Ovary (tissue), 10 donors: ENCODE measurements at places on chromosomes 5 and 9. TPM values are rescaled to one million over a fixed set of nuclear protein-coding genes. Genes with fewer than 3 reads are reported as not detected.

CCL27 gene
- not detected for total RNA-seq

FOXI1 gene
- total RNA-seq = not detected

ADGRV1 gene
- total RNA-seq = 0.74 TPM

PCA3 gene
- total RNA-seq = not detected

SNCAIP gene
- total RNA-seq = 67.4 TPM

PLPPR1 gene
- total RNA-seq = 0.10 TPM

- H3K27ac ChIP-seq = no peak overlapping the region
- H3K36me3 ChIP-seq = no peaks in the 10 kb centered on the region
- no peaks in the 10 kb centered on the region for H3K27me3 ChIP-seq
These were observed 243.2 kb downstream of the ELAVL2 start for GRCh38 chr9:23582836-23583235.

GRCh38 chr9:123929177-123929869 lies 603 bp downstream of the DENND1A start:
- H3K27me3 ChIP-seq = no peaks in the 10 kb centered on the region
- H3K36me3 ChIP-seq = no peaks in the 10 kb centered on the region
- DNase-seq = no peak
- H3K27ac ChIP-seq = no peak overlapping the region
- peaks cover 9% of the 10 kb centered on the region for H3K4me1 ChIP-seq

- no peak for DNase-seq
- H3K36me3 ChIP-seq = no peaks in the 10 kb centered on the region
- peaks cover 1% of the 10 kb centered on the region for H3K4me1 ChIP-seq
- no peaks in the 10 kb centered on the region for H3K27me3 ChIP-seq
These were observed 109.4 kb downstream of the TMEM174 start for GRCh38 chr5:73282383-73282782.

DNA sequence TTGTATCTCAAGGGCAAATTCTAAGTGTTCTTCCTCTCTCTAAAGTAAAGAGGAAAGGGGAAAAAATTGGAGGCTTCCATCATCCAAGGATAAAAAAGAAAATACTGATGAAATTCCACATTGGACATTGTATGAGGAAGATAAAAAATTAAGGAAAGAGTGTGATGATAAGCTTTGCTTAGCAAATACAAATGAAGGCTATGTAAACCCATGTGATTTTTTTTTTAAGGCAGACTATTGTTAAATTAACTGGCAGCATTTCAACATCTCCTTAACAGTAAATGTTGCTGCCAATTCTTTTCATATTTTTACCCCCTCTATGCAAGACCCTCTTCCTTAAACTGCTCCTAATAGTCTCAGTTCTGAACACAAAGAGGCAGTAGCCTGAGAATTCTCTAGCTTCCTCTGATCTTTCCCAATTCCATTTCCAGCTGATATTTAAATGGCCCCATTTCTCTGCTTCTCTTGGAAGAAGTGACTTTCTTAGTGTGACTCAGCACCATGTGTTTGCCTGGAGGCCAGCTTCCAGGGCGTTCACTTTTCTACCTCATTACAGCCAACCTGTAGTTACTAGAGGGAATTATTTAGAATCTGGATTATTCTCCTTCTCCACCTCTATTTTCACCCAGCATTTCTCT lies 159.7 kb downstream of the TLE1 start:
- no peak overlapping the region for H3K4me3 ChIP-seq
- no peaks in the 10 kb centered on the region for H3K4me1 ChIP-seq
- H3K27me3 ChIP-seq = no peaks in the 10 kb centered on the region
- H3K36me3 ChIP-seq = no peaks in the 10 kb centered on the region
- H3K27ac ChIP-seq = no peak overlapping the region

DNA sequence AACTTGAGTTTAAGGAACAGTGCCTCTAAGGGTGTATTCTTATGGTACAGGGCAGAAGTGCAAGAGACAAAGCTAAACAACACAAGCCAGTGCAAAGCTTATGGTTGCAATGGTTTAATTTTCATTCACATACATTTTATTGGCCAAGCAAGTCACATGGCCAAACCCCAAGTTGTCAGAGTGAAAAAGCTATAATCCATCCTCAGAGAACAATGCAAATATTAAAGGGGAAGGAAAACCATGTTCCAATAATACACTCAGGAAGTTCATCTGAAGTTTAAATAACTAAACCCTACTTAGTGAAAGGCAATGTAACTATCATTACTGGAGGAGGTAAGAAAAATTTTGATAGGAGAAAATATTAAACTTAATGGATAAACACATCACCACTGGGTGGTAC lies 26.6 kb upstream of the TLR4 start:
- no peak for DNase-seq
- H3K4me1 ChIP-seq = no peaks in the 10 kb centered on the region
- H3K27ac ChIP-seq = no peak overlapping the region
- H3K27me3 ChIP-seq = no peaks in the 10 kb centered on the region
- no peak overlapping the region for H3K4me3 ChIP-seq

- peak overlapping the region; percentile 63 for H3K27ac ChIP-seq
- no peaks in the 10 kb centered on the region for H3K36me3 ChIP-seq
- DNase-seq = peak; percentile 57
- no peaks in the 10 kb centered on the region for H3K27me3 ChIP-seq
- peak overlapping the region; percentile 85 for H3K4me3 ChIP-seq
These were observed 2.0 kb upstream of the MAT2B start for GRCh38 chr5:163503106-163504078.

- no peak overlapping the region for H3K4me3 ChIP-seq
- H3K4me1 ChIP-seq = no peaks in the 10 kb centered on the region
- DNase-seq = no peak
- no peak overlapping the region for H3K27ac ChIP-seq
- no peaks in the 10 kb centered on the region for H3K27me3 ChIP-seq
- H3K36me3 ChIP-seq = no peaks in the 10 kb centered on the region
These were observed 108.7 kb upstream of the MPDZ start for GRCh38 chr9:13388157-13388556.

DNA sequence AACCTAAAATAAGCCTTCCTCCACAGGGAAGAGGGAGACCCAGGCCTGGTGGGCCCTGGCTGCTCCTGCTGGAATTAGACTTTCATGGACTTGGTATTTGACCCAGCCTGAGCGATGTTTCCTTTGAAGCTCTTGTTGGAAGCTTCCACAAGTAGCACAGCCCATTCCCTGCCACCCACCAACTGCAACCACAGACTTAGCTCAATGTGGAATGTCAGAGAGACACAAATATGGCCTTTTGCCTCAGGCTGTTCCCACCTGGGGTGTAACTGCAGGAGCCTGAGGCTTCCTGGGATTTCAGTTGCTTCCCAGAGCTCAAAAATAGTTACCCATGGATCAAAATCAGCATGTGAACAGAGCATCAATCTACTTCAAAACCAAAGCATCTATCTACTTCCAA lies 70.3 kb upstream of the LHFPL2 start:
- H3K27ac ChIP-seq = no peak overlapping the region
- H3K4me3 ChIP-seq = no peak overlapping the region
- H3K4me1 ChIP-seq = no peaks in the 10 kb centered on the region

GRCh38 chr9:35908504-35909125 lies 675 bp upstream of the SPAAR start:
- H3K27me3 ChIP-seq = no peaks in the 10 kb centered on the region
- H3K27ac ChIP-seq = peak overlapping the region; percentile 85

GRCh38 chr9:75490326-75490725 lies 400.1 kb upstream of the PCSK5 start:
- no peak for DNase-seq
- no peaks in the 10 kb centered on the region for H3K4me1 ChIP-seq
- no peak overlapping the region for H3K4me3 ChIP-seq
- H3K27me3 ChIP-seq = no peaks in the 10 kb centered on the region
- H3K36me3 ChIP-seq = no peaks in the 10 kb centered on the region

DNA sequence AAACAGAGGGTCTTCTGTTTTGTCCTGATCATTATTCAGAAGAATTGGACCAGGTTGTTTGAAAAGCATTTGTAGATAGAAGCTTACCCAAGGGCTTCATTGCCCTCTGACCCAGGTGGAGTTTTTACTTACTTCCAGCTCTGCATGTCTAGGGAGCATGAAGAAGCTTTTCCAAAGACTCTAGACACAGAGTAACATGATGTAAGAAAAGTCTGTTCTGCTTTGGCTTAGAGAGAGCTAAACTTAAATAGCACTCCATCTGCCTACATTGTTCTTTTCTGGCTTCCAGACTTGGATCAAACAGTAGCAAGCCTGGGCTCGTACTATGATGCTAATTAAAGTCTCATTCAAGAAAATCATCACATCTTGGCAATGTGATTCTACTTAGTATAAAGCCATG lies 112.1 kb downstream of the SNCAIP start:
- no peak for DNase-seq
- H3K4me1 ChIP-seq = peaks cover 10% of the 10 kb centered on the region

- H3K36me3 ChIP-seq = no peaks in the 10 kb centered on the region
- no peak for DNase-seq
- peaks cover 6% of the 10 kb centered on the region for H3K4me1 ChIP-seq
- no peak overlapping the region for H3K4me3 ChIP-seq
- H3K27ac ChIP-seq = no peak overlapping the region
- H3K27me3 ChIP-seq = no peaks in the 10 kb centered on the region
These were observed 95.0 kb downstream of the PCSK1 start for GRCh38 chr5:96338091-96338490.

DNA sequence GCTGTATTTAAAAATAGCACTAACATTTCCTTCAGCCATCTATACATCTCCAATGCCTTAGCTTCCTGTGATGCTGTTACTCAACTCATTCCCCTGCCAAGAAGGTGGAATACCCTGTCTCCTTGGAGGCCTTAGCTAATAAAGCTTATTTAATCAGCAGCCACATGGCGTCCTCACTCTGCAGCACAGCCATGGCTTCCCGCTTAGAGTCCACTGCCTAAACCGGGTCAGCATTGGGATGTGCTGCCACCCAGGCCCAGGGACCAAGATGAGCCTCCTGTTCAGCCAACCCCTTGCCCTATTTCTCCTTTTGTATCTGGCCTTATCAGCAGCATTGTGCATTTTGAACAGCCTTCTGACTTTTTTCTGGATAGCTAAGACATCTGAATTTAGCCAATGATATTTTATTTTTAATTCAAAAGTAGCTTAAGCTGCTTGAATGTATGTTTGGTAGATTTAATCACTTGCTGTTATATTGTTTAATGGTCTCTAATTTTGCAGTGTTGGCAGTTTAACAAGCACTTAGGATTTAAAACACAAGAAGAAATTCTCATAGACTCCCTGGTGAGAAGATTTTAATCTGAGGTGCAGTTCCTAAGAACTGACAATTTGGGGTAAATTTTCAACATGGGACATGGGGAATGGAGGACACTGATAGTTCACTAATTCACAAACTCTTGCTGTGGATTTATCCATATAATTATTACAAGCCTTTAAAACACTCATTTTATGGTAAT lies 113.0 kb downstream of the RPS23 start:
- H3K27me3 ChIP-seq = no peaks in the 10 kb centered on the region
- H3K27ac ChIP-seq = no peak overlapping the region
- H3K36me3 ChIP-seq = no peaks in the 10 kb centered on the region
- no peak overlapping the region for H3K4me3 ChIP-seq
- peaks cover 4% of the 10 kb centered on the region for H3K4me1 ChIP-seq

GRCh38 chr5:14114615-14115251 lies 28.4 kb upstream of the TRIO start:
- H3K27ac ChIP-seq = no peak overlapping the region
- no peaks in the 10 kb centered on the region for H3K27me3 ChIP-seq
- no peaks in the 10 kb centered on the region for H3K36me3 ChIP-seq
- no peaks in the 10 kb centered on the region for H3K4me1 ChIP-seq

DNA sequence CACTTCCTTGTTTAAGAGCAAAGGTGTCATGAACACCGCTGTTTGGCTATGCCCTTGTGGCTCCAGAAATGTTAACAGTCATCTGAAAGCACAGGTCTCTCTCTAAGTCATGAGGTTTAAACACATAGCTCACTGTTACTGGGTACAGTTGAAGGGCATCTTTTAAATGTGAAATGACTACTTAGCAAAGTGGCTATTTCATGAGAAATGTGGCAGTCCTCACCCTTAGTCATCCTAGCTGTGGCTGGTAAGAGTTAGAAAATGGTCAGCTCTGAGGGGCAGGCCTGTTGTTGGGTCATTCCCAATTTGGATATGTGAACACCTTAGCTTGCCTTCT lies 24.2 kb upstream of the TMEM171 start:
- DNase-seq = no peak
- H3K4me3 ChIP-seq = no peak overlapping the region
- H3K27me3 ChIP-seq = no peaks in the 10 kb centered on the region
- no peak overlapping the region for H3K27ac ChIP-seq
- H3K4me1 ChIP-seq = no peaks in the 10 kb centered on the region

DNA sequence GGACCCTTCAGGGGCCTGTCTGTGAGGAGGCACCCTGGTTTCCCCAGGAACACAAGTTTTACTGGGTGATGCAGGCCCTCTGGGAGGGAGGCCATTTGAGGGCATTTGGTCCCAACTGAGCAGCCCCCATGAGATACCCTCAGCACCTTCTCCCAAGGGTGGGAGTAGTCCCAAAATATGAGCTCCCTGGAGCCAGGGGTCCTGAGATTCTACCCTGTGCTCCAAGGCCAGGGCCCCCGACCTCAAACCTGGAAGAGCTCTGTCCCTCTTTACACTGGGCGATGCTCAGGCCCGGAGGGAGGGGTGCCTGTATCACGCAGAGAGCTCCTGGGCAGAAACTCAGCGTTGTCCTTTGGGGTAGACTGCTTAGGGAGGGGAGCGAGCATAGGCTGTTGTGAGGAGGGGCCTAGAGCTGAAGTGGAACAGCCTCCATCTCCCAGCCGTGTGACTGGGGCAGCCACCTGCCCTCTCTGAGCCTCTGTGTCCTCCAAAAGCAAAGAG lies 64.0 kb upstream of the SYNPO start:
- H3K4me1 ChIP-seq = peaks cover 2% of the 10 kb centered on the region
- no peaks in the 10 kb centered on the region for H3K36me3 ChIP-seq
- DNase-seq = no peak
- H3K27ac ChIP-seq = no peak overlapping the region
- H3K4me3 ChIP-seq = no peak overlapping the region

- no peak for DNase-seq
- H3K4me1 ChIP-seq = peaks cover 24% of the 10 kb centered on the region
- no peaks in the 10 kb centered on the region for H3K27me3 ChIP-seq
- H3K4me3 ChIP-seq = no peak overlapping the region
These were observed 59.4 kb downstream of the SIL1 start for GRCh38 chr5:139138809-139139208.

DNA sequence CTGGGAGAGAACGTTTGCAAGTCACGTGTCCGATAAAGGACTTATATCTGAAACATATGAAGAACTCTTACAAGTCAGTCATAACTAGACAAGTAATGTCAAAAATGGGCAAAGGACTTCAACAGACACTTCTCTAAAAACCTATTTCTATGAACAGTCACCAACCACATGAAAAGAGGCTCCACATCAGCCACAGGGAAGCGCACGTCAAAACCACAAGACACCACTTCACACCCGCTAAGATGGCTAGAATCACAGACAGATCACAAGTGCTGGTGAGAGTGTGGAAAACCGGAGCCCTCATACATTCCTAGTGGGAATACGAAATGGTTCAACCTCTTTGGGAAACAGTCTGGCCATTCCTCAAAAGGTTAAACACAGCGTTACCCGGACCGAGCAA lies 11.5 kb upstream of the CARD9 start:
- no peak for DNase-seq
- H3K27me3 ChIP-seq = no peaks in the 10 kb centered on the region

DNA sequence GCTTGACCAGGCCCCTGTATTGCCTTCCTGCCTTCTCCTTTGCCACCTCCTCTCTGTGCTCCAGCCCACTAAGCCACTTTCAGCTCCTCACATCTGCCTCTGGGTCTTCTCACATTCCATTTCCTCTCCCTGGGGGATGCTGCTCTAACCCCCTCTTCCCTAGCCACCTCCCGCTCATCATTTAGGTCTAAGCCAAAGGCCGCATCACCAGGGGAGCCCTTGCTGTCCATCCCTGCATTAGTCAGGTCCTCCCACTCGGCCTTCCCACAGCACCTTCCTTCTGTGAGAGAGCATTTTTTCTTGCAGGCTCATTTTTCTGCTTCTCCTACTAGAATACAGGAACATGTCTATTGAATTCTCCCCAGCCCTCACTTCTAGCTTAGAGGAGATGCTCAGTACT lies 72.6 kb upstream of the GALNT10 start:
- no peak overlapping the region for H3K4me3 ChIP-seq
- H3K4me1 ChIP-seq = no peaks in the 10 kb centered on the region
- no peak for DNase-seq
- H3K27me3 ChIP-seq = no peaks in the 10 kb centered on the region
- H3K27ac ChIP-seq = no peak overlapping the region
- no peaks in the 10 kb centered on the region for H3K36me3 ChIP-seq
